Activated CD8-positive, alpha-beta memory T cell treated with anti-CD3 and anti-CD28 coated beads, Interleukin-2, amount 10 ng/mL, durations not matched to agents 7 days and 5 days (primary cell): ENCODE measurements at places on chromosomes 13 and 19. TPM values are rescaled to one million over a fixed set of nuclear protein-coding genes. Genes with fewer than 3 reads are reported as not detected.

DNA sequence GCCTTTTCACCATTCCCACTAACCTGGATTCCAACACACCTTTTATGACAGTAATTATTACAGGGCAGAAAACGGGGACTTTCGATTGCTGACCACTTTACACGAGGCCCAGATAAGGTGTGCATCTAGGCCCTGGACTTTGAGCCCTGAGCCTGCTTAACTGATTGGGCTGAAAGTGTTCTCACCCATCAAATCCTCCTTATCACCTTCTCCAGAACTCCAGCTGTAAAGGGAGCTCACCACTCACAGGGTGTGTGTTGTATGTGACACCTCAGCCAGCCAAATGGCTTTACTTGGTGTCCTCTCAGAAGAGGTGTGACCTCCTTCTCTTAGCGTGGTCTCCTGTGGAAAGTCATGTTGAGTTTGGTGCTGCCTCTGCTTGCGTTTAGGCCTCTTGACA lies 36.5 kb downstream of the SIPA1L3 start:
- H3K4me1 ChIP-seq: no peaks in the 10 kb centered on the region
- DNase-seq: no peak
- no peak overlapping the region for H3K27ac ChIP-seq
- H3K36me3 ChIP-seq: peaks cover 2% of the 10 kb centered on the region

DNA sequence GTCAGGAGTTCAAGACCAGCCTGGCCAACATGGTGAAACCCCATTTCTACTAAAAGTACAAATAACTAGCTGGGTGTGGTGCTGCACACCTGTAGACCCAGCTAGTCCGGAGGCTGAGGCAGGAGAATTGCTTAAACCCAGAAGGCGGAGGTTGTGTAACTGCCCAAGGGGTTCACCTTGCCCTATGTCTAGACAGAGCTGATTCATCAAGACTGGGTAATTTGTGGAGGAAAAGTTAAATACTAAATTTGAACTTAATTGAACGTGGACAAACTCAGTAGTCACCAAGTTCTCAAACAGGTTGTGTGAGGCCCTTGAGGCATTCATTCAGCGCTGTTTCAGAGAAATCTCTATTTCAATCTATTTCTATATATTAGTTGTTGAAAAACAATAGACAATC lies 13.7 kb upstream of the ZNF486 start:
- H3K4me3 ChIP-seq: no peak overlapping the region
- DNase-seq: no peak
- H3K27ac ChIP-seq: no peak overlapping the region
- no peaks in the 10 kb centered on the region for H3K27me3 ChIP-seq
- H3K4me1 ChIP-seq: no peaks in the 10 kb centered on the region

DNA sequence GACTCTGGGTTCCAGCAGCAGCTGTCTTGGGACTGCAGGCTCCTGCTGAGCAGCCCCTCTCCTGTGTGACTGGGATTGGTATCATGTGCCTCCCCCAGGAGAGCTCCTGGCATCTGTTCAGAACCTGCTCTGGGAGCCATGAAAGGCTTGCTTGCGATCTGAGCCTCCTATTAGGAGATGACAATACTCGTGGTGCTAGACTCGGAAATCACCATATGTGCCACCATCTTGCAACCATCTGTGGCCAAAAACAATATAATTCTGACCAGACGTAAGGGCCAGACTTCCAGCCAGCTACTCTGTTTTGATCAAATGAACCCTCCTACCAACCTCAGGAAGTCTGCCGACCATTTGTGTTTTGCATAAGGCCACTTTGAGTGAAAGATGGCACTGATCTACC lies 484.7 kb downstream of the IRS2 start:
- H3K36me3 ChIP-seq: no peaks in the 10 kb centered on the region
- no peak overlapping the region for H3K27ac ChIP-seq
- H3K4me3 ChIP-seq: no peak overlapping the region
- DNase-seq: no peak
- no peaks in the 10 kb centered on the region for H3K27me3 ChIP-seq

DNA sequence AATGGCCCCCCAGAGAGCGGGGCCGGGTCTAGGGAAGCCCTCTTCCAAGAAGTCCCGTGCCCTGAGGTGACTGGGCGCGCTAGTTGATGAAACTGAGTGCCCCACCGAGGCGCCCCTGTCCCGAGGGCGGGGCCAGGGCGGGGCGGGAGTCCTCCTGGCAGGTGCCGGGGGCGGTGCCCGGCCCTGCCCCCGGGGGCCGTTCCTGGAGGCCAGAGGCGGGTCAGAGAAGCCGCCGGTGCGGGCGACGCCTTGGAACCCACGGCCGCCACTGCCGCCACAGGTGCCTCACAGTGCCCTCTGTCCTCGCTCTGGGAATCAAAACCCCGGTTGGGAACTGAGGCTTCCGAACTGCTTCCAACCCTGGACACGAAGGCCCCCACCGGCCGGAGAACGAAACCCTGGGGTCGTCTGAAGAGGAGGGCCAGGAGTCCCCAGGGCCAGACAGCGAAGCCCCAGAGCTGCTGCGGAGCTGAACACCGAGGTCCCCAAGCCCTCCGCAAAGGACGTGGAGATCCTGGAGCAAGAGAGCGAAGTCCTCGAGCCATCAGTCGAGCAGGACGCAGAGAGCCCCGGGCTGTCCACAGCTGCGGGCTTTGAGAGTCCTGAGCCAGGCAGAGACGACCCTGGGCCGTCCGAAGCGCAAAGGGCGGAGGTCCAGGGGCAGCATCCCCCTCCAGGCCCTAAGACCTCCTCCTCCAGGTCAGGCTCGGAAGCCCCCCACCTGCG lies at the start of gene MISP3:
Gene MISP3, plus strand, starts transcription at position 252 of the 726 bp plus-strand sequence. CDS start 524 bp downstream, outside the sequence.
- peak within 1 kb of the TSS; percentile 81 for H3K27ac ChIP-seq
- DNase-seq: peak; percentile 52
- H3K4me1 ChIP-seq: peaks cover 23% of the 10 kb centered on the region
- H3K4me3 ChIP-seq: peak within 1 kb of the TSS; percentile 84
- H3K36me3 ChIP-seq: no peaks in the 10 kb centered on the region
- H3K27me3 ChIP-seq: peaks cover 3% of the 10 kb centered on the region

DNA sequence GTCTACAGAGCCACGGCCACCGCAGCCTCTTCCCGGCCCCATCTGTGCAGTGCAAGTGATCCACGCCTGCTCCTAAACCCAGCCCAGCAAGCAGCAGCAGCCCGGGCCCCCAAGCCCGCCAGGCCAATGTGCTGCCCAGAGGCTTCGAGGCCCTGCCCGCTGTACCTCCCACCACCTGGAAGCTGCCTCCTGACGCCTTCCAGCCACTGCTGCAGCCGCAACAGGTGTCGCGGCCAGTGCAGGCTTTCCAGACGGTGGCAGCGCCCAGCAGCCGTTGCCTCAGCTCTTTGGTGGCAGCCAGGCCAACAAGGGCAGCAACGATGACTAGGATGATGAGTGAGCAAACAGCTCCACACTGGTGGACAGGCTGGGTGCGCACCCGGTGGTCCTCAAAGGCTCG lies 50.2 kb upstream of the TPM4 start:
- H3K27ac ChIP-seq: no peak overlapping the region
- peaks cover 2% of the 10 kb centered on the region for H3K4me1 ChIP-seq
- no peaks in the 10 kb centered on the region for H3K36me3 ChIP-seq
- no peak overlapping the region for H3K4me3 ChIP-seq
- no peak for DNase-seq
- peaks cover 3% of the 10 kb centered on the region for H3K27me3 ChIP-seq

GRCh38 chr19:3570606-3571011 lies 2.1 kb upstream of the HMG20B start:
- DNase-seq: no peak
- peaks cover 10% of the 10 kb centered on the region for H3K36me3 ChIP-seq
- H3K27me3 ChIP-seq: no peaks in the 10 kb centered on the region
- no peak overlapping the region for H3K27ac ChIP-seq

- H3K4me3 ChIP-seq: peak within 1 kb of the TSS; percentile 65
- peak within 1 kb of the TSS; percentile 87 for H3K27ac ChIP-seq
- no peaks in the 10 kb centered on the region for H3K27me3 ChIP-seq
- peak; percentile 86 for DNase-seq
- no peaks in the 10 kb centered on the region for H3K36me3 ChIP-seq
- peaks cover 34% of the 10 kb centered on the region for H3K4me1 ChIP-seq
Observed at GRCh38 chr19:4304538-4305256, at the start of gene FSD1. TSS of gene FSD1 (plus strand) at chr19:4304598. CDS start at chr19:4304747, 149 bp downstream.

DNA sequence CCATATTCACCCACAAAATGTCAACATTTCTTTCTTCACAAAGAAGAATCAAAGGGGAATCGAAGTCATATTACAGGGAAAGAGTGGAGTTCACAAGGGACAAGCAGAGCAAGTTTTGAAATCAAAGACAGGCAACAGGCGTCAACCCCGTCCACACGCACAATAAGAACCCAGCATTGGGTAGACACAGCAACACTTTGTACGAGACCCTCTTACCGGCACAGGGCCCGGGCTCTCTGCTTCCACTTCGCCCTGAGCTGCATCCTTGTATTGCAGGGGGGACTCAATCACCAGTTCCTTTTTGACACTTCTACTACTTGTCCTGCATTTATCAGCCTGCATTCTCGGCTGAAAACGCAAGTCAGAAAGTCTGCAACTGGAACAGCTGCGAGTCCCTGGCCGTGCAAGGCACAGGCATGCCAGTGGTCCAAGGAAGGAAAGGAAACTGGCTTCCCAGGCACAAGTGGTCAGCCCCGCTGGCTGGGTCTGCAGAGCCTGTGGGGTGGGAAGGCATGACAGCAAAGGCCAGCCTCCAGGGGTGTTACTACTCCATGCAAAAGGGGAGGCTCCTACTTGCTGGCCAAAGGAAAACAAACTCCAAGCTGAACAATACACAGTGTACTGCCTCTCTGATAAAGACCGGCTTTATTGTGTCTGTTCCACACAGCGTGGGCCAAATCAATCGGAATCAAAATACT lies at the start of gene DOCK9:
Gene DOCK9, minus strand, starts transcription at position 497 of the 698 bp plus-strand sequence. Its CDS starts 155 bp downstream, at position 342.
- H3K4me3 ChIP-seq: no peak within 1 kb of the TSS
- H3K27ac ChIP-seq: no peak within 1 kb of the TSS
- no peak for DNase-seq
- no peaks in the 10 kb centered on the region for H3K27me3 ChIP-seq
- H3K36me3 ChIP-seq: no peaks in the 10 kb centered on the region

The PGLYRP2 gene
- total RNA-seq: 0.09 TPM

The POGLUT2 gene
- total RNA-seq: 21.6 TPM

The SIGLEC5 gene
- total RNA-seq: not detected

The GZMM gene
- 46.9 TPM for total RNA-seq
